WTC11 (cell line): ENCODE measurements at places on chromosomes 3 and 15. TPM values are rescaled to one million over a fixed set of nuclear protein-coding genes. Genes with fewer than 3 reads are reported as not detected.

Gene A4GNT
- not detected in 3 replicates for total RNA-seq

Gene CLRN1
- total RNA-seq, result not detected in 3 replicates

Gene CPNE4
- 1.7 to 2.6 TPM (median 2.4 TPM) in 3 replicates for total RNA-seq

- H3K27ac ChIP-seq, result no peak overlapping the region
- no peaks in the 10 kb centered on the region for H3K36me3 ChIP-seq
- peaks cover 13% of the 10 kb centered on the region for H3K4me1 ChIP-seq
- no peaks in the 10 kb centered on the region for H3K27me3 ChIP-seq
- DNase-seq, result no peak
- H3K4me3 ChIP-seq, result no peak overlapping the region
These were observed 509.9 kb downstream of the OCA2 start for GRCh38 chr15:27589260-27589659.

DNA sequence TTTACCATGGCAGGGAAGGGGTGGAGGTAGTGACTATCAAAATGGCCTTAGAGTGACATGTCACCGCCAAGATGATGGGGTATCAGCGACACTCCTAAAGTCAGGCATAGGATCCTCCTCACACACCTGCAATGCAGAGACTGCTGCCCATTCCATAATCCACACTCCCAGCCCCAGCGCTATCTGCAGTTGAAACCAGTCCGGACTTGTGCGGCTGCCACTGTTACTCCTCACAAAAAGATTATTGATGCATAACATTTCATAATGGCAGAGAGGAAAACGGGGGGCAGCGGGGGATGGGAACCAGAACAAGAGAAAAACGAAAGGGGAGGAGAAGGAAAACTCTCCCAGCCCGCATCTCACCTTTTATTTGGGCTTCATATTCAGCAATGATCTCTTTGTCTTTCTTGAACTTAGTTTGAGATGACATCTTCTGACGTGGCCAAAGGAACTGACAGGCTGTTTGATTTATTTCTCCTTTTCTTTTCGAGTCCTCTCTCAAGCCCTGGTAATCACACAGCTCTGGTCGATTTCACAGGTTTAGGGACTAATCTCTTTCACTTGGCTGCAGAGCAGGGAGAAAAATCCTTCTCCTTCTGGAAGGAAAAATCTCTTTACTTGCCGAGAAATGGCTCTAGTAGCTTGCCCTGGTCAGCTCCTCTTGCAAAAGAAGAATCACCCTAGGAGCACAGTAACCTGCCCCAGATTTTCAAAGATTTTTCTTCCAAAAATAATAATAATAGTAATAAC is 749 bp downstream of the SRGAP3 start:
- H3K4me3 ChIP-seq, result peak overlapping the region; percentile 81
- DNase-seq, result no peak
- no peaks in the 10 kb centered on the region for H3K36me3 ChIP-seq
- H3K27ac ChIP-seq, result peak overlapping the region; percentile 35

DNA sequence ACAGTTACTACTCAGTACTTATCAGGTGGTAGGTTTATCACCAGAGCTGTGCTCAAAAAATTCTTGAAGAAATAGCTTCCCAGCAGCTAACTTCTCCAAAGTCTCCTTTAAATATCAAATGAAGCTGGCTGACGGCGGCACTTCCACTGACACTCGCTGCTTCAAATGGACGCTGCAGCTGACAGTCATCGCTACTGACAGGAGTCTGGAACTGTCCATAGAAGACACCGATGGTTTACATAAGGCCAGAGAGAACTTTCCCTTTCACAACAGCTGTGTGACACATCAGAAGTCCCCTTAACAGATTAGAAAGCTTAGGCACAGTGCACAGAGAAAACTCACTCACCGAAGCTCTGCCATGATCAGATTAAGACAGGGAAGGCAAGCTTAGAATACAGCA is 270.2 kb downstream of the SHOX2 start:
- H3K4me3 ChIP-seq, result no peak overlapping the region
- H3K4me1 ChIP-seq, result peaks cover under 1% of the 10 kb centered on the region; the same call in 1 of the 2 replicates
- H3K36me3 ChIP-seq, result no peaks in the 10 kb centered on the region

GRCh38 chr3:148955544-148956346 is 35.6 kb upstream of the GYG1 start:
- H3K27ac ChIP-seq, result peak overlapping the region; percentile 8
- no peaks in the 10 kb centered on the region for H3K27me3 ChIP-seq
- H3K4me3 ChIP-seq, result no peak overlapping the region
- H3K4me1 ChIP-seq, result peaks cover 34% of the 10 kb centered on the region

DNA sequence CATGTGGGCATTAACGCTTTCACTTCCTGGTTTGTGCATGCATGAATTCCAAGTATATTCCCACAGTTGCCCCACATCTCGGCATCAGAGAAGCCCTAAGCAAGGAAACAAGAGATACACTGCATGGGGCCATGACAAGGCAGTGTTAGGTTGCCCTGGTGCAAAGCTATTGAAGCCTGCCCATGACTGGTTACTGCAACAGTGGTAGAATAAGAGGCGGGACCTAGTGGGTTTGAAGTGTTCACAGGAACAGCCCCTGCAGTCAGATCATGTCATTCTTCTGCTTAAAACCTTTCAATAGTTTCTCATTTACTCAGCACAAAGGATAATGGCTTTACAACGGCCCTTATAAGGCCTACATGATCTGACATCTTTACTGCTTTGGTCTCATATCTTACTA is 80.9 kb upstream of the TOPAZ1 start:
- no peak overlapping the region for H3K4me3 ChIP-seq
- no peaks in the 10 kb centered on the region for H3K4me1 ChIP-seq
- H3K36me3 ChIP-seq, result no peaks in the 10 kb centered on the region
- H3K27me3 ChIP-seq, result peaks cover 14% of the 10 kb centered on the region
- no peak for DNase-seq
- H3K27ac ChIP-seq, result no peak overlapping the region

- no peaks in the 10 kb centered on the region for H3K27me3 ChIP-seq
- H3K27ac ChIP-seq, result no peak overlapping the region
- H3K4me3 ChIP-seq, result no peak overlapping the region
- no peak for DNase-seq
- no peaks in the 10 kb centered on the region for H3K36me3 ChIP-seq
These were observed 60.4 kb downstream of the CACNA2D2 start for GRCh38 chr3:50442945-50443579.

DNA sequence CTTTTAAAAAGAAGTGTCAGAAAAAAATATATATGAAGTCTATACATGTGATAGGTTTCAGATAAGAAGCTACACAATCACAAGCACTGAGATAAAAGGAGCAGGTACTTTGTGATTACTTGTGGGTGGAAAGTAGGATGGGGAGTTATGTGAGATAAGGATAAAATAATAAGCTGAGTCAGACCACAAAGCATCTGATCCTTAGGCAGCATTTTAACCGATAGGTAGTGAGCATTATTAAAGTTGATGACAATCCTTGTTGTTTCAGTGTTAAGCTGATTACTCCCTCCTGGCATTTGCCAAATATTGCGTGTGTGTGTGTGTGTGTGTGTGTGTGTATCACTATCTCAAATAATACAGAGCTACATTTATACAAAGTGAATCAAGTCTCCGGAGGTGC is 483.1 kb downstream of the NAALADL2 start:
- no peak overlapping the region for H3K4me3 ChIP-seq
- no peak for DNase-seq
- peaks cover 14% of the 10 kb centered on the region for H3K4me1 ChIP-seq
- H3K27ac ChIP-seq, result no peak overlapping the region

DNA sequence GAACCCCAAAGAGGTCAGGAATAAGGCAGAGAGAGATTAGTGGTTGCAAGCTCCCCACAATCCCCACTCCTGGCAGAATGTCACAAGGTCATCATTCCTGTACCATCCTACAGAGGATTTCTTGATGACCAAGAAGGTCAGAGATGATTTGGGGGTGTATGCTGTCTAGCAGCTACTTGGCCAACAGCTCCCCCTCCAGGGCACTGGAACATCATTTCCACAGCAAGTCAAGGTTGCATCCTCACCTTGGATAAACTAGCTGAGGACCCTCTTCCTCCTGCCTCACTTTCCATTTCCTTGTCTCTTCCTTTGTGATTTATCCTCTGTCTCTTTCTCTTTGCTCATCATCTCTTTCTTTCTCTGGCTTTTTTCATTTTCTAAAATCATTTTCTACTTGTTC is 106.3 kb downstream of the PROS1 start:
- DNase-seq, result no peak
- H3K27ac ChIP-seq, result no peak overlapping the region
- peaks cover 10% of the 10 kb centered on the region for H3K27me3 ChIP-seq
- H3K4me1 ChIP-seq, result no peaks in the 10 kb centered on the region
- H3K4me3 ChIP-seq, result no peak overlapping the region
- H3K36me3 ChIP-seq, result peaks cover 69% of the 10 kb centered on the region
